ENCODE measurements at places on chromosomes 11 and 22.

DNA sequence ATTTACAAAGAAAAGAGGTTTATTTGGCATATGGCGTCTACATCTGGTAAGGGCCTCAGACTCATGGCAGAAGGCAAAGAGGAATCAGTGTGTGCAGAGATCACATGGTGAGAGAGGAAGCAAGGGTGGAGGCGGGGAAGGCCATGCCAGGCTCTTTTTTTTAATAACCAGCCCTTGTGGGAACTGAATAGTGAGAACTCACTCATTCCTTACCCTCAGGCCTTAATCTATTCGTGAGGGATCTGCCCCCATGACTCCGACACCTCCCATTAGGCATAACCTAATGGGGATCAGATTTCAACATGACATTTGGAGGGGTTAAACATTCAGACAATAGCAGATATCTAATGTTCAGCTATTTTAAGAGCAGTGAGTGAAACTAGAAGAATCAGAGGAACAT is 55.7 kb downstream of the ATM start:
- DNase-seq, result no peak

DNA sequence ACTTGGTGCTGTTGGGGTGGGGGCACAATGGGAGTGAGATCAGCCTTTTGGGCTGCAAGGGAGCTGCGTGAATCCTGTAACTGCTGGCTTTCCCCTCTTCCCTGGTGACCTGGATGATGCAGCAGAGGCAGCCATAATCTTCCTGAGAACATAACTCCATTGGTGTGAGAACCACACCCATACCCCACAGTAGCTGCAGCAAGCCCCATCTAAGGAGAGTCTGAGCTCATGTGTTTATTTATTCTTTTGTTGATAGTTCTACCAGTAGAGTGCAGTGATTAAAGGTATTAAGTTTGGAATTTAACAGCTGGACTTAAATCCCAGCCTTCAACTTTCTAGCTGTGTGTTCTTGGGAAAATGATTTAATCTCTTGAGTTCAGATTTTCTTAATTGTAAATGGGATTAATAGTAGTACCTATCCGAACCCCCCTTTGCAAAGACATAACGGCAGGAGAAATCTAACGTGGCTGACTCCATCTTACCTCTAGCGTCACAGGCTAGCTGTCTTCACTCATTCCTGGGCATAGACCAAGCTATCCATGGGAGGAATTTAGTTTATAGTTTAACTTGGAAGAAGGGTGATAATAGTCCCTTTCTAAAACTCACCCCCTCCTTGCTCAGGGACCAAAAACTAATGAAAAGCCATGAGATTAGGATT is 385.0 kb upstream of the DDI1 start:
- DNase-seq, result no peak

- DNase-seq, result no peak
Observed at GRCh38 chr11:116861539-116861938, 24.1 kb upstream of the APOA1 start.

DNA sequence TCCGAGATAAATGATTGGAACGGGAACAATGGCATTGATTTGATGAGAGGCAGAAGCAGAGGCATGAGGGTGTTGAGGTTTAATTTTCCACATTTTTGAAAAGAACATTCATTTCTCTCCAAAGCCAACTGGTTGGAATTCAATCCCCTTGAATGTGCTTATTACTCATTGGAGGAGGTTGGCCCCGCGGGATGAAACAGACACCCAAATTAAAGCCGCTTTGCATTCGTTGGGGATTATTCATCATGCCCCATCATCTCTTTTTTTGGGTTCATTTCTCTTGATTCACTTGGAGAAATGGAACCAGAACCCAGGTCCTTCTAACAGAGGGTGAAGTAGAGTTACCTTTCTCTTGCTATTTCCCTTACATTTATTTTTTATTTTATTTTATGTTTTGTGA is 47.6 kb upstream of the PARVG start:
- DNase-seq, result no peak

GRCh38 chr11:72762641-72763304 is 10.6 kb upstream of the ARAP1 start:
- DNase-seq, result no peak

GRCh38 chr11:13550761-13551160 is 55.0 kb upstream of the PTH start:
- no peak for DNase-seq

DNA sequence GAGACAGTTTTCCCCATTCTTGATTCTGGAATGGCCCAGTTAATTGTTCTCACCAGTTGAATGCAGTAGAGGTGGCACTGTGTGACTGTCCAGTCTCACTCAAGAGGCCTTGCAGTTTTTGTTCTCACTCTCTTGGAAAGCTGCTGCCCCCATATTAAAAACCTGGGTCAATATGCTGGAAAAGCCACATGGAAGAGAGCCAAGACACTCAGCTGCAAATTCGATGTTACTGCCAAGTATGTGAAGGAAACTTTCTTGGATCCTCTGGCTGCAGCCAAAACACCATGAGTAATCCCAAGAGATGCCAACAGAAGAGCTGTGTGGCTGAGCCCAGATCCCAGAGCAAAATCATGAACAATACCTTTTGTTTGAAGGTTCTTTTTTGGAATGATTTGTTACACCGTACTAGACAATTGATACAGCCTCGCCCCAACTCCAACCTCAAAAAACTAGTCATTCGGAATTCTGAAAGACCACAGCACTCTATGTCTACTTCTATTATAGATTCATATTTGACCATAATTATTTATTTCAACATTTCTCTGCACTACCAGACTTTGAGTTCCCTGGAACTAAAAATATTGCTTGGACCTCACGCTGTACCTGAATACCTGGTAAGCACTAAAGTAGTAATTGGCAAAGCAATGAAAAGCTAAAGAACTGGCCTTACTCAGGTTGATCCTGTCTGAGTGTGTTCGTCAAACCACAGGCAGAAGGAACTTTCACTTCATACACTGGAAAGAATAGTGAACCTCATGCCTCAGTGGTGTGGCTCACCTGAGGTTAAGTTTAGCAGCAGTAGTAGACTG is 378.8 kb downstream of the ETS1 start:
- DNase-seq, result no peak

- DNase-seq, result no peak
Observed at GRCh38 chr11:34756591-34756990, 135.7 kb downstream of the EHF start.

GRCh38 chr11:74950374-74950969 is 1.4 kb downstream of the SPCS2 start:
- no peak for DNase-seq

DNA sequence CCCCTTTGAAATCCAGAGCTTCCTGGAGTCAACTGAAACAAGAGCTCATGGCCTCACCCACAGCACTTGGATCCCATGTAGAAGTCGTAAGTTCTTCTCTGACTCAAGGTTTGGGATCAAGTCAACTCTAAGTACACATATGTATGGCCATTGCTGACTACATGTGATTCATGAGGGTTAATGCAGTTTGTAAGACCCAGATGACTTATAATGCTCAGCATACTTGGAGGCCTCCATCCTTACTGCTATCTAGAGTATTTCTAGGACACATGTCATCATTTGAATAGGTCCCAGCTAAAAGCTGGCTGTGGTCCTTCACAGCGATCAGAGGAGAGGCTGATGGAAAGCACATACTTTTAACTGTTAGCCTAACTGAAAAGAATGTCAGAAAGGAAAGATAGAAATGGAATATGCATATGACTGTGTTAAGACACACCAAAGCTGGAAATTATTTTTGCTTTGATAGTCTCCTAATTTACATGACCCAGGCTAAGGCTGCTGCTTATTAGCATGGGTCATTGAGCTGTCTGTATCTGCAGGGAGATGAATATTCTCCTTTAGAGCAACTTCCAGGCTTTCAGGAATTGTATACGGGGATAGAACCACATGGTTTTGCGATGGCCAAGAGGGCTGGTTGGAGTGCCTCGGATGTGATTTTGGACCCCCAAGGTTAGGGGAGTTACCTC is 76.3 kb downstream of the NTM start:
- no peak for DNase-seq

- no peak for DNase-seq
Observed at GRCh38 chr22:41917375-41917902, 2.6 kb upstream of the SHISA8 start.

- DNase-seq, result no peak
Observed at GRCh38 chr11:115664313-115664712, 160.1 kb upstream of the CADM1 start.

DNA sequence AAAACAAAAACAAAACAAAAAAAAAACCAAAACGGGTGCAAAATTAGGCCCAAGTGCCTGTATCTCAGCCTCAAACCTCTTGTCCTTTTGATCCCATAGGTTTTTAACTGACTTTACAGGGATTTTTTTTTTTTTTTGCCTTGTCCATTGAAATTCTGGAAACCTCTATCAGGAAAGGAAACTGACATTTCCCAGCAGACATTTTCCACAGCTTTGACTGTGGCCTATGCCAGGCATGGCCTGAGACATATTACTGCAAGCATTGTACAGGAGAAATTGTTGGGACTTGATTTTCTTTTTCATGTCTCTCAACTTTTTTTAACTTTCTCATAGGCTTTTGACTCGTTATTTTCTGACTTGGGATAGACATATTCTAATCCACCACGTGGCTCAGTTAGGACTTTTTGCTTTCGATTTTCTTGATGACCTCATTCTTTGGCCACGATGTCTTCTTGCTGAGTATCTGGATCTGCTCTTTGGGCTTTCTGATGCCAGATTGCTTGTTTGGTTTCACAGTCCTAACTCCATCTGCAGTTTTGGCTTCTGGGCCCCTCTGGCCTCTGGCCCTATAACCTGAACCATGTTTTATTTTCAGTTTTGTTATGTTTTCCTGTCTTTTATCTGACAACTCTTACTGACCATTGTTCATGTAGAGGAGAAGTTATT is 336.1 kb upstream of the C11orf87 start:
- DNase-seq, result no peak

GRCh38 chr11:63779039-63779438 is 10.5 kb upstream of the ZFTA start:
- DNase-seq, result no peak

DNA sequence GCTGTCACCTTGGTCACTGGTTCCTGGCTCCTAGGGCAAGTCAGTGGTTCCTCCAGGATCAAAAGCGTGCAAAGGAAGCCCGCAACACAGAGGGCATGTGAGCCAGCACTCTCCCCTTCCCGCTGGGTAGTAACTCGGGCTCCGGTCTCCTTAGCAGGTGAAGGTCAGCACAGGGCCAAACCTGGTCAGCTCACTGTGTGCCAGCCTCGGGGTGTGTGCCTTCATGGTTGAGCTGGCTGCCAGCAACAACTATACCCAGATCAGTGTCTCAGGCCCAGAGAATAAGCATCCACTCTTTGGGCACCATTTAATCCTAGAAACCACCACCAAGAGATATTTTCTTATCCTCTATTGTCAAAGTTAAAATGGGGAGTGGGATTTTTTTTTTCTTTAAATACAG is 16.1 kb upstream of the CCDC86 start:
- no peak for DNase-seq

- DNase-seq, result no peak
Observed at GRCh38 chr22:27499121-27499520, 302.4 kb downstream of the MN1 start.

DNA sequence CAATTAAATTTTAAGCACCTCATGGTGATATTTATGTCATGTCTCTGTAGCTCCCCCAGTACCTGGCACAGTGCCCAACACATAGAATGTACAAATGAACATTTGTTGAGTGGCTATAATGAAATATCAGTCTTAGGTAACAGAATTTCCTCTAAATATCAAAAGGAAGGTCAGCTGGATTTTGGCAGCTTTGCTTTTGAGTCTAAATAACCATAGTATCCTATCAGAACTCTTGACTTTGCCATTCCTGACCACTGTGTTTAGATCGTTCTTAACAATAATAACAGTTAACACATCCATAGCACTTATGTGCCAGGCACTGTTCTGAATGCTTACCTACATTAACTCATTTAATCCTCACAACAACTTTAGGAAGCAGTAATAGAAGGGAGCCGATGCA is 26.6 kb downstream of the TMEM123 start:
- no peak for DNase-seq

- DNase-seq, result no peak
Observed at GRCh38 chr11:64118876-64119665, 46.8 kb downstream of the MACROD1 start.

DNA sequence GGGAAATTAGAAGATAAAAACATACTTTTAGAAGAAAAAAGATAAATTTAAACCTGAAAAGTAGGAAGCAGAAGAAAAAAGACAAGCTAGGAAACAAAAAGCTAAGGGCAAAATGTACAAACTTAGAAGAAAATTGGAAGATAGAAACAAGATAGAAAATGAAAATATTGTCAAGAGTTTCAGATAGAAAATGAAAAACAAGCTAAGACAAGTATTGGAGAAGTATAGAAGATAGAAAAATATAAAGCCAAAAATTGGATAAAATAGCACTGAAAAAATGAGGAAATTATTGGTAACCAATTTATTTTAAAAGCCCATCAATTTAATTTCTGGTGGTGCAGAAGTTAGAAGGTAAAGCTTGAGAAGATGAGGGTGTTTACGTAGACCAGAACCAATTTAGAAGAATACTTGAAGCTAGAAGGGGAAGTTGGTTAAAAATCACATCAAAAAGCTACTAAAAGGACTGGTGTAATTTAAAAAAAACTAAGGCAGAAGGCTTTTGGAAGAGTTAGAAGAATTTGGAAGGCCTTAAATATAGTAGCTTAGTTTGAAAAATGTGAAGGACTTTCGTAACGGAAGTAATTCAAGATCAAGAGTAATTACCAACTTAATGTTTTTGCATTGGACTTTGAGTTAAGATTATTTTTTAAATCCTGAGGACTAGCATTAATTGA is 1.0 kb downstream of the MALAT1 start:
- DNase-seq, result no peak

- no peak for DNase-seq
Observed at GRCh38 chr11:69943506-69943905, 124.3 kb upstream of the FGF3 start.

DNA sequence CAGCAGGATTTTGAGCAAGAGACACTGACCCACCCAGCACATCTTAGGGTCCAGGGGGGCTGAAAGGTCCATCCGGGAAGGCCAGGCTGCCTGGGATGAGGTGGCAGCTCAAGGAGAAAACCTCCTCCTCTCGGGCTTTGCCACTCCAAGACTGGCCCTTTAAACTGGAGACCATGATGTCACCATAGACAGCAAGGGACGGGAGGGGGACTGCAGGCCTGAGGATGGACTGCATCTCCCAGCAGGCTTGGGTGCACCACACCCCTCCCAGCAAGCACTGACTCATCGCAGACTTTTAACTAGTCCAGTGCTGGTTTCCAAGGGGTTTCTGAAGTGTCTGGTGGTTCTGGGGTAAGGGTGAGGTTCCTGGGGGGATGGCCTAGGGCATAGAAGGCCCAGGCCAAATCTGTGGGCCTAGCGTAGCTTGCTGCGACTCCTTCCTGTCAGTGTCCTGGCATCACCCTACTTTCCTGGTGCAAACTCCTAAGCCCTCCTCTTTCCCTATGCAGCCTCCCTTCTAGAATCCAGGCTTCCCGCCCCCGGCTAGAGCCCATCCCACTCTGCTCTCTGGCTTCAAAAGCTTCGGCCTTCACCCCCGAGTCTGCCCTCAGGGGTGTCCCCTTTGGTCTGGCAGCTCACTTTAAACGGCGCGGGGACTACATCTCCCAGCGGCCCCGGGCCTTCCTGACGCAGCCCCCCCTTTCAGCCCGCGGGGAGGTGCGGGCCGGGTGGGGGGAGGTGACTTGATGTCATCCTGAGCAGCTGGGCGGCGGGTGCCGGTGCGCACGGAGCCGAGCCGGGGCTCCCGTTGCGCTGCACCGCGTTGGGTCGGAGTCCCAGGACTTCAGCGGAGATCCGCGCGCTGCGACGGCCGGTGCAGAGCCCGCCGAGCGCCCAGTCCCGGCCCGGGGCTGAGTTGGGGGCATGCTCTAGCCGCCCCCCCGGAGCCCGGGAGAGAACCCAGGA is at the start of gene PPP2R5B:
Gene PPP2R5B, plus strand, starts transcription at position 746 of the 966 bp plus-strand sequence. CDS start 1,046 bp downstream, outside the sequence.
- peak; percentile 85 for DNase-seq
